ENCODE measurements at places on chromosomes 4 and X. TPM values are rescaled to one million over a fixed set of nuclear protein-coding genes. Genes with fewer than 3 reads are reported as not detected.

Gene INTS6L
- 3.0 TPM for total RNA-seq

Gene GPR34
- total RNA-seq, result not detected

Gene FAM236B
- total RNA-seq, result not detected

Gene CLGN
- 0.81 TPM for total RNA-seq

Gene PRRG3
- not detected for total RNA-seq

Gene LONRF3
- 2.3 TPM for total RNA-seq

Gene CCSER1
- total RNA-seq, result 1.1 TPM

Gene SSX2
- not detected for total RNA-seq

Gene MAGEC3
- not detected for total RNA-seq

Gene NAAA
- total RNA-seq, result 18.0 TPM

Gene SPANXA2
- total RNA-seq, result not detected

Gene NDUFC1
- 46.4 TPM for total RNA-seq

Gene SAP30
- total RNA-seq, result 19.4 TPM

Gene GAGE12F
- not detected for total RNA-seq

Gene MAOA
- total RNA-seq, result 203 TPM

Gene EMCN
- 62.5 TPM for total RNA-seq

Gene GPC3
- total RNA-seq, result not detected

Gene PCDH11X
- total RNA-seq, result not detected

Gene TMEM35A
- total RNA-seq, result 0.16 TPM

Data from bladder microvascular endothelial cell (primary cell).